Neural crest cell (in vitro differentiated cells): ENCODE measurements at places on chromosomes 12 and 14.

DNA sequence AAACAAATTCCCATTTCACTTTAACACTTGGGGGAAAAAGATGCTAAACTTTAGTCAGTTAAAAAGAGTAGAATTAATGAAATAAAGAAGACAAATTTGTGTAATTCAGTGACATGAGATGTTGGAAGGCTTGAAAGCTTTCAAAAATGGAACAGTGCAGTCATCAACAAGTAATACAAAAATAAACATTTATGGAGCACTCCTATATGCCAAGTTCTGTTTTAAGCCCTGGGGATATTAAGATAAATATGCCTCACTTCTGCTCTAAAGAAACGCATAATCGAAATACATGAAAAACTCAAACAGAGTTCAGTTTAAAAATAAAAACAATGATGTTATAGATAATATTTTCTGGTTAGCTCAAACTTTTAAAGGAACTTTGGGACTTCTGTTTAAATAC, 93.0 kb downstream of the KCNH5 start:
- no peak overlapping the region for H3K27ac ChIP-seq
- DNase-seq: no peak
- H3K27me3 ChIP-seq: no peaks in the 10 kb centered on the region
- H3K4me3 ChIP-seq: no peak overlapping the region
- H3K4me1 ChIP-seq: no peaks in the 10 kb centered on the region
- H3K36me3 ChIP-seq: no peaks in the 10 kb centered on the region

- peaks cover 65% of the 10 kb centered on the region for H3K27me3 ChIP-seq
- peak overlapping the region; percentile 71 for H3K4me3 ChIP-seq
- no peaks in the 10 kb centered on the region for H3K36me3 ChIP-seq
- H3K27ac ChIP-seq: no peak overlapping the region
- DNase-seq: no peak
- peaks cover 19% of the 10 kb centered on the region for H3K4me1 ChIP-seq
Observed at GRCh38 chr12:124296916-124297351, 2.0 kb downstream of the RFLNA start.

DNA sequence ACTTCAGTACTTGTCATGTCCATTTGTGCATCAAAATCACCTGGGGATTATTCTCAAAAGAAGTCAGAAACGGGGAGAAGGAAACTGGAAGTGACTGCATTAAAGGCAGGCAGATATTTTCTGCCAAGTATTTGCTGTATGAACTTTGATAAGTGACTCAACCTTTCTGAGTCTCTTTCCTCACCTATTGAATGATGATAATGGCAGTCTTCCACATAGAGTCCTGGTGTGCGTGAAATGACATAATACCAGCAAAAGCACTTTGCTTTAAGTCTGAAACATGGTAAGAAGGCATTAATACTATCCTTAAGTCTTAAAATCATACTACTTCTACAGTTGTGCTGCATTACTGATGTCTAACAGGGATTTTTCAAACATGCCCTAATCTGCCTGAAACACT, 278.5 kb downstream of the ADAMTS20 start:
- H3K4me1 ChIP-seq: no peaks in the 10 kb centered on the region
- no peak for DNase-seq
- H3K27ac ChIP-seq: no peak overlapping the region
- H3K27me3 ChIP-seq: no peaks in the 10 kb centered on the region

DNA sequence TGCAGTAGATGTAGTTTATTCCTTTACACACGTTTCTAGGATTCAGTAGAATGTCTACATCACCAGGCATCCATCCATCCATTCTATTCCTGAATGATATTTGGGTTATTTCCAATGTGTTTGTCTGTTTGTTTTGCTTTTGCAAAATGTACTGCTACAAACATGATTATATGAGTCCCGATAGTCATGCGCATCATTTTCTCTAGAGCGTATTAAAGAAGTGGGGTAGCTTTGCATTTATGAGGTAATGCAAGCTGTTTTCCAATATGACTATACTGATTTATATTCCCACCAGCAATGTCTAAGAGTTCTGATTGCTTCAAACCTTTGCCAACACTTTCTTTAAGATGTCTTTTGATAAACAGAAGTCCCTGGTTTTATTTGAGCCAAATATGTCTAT, 253.2 kb downstream of the NOVA1 start:
- no peak overlapping the region for H3K27ac ChIP-seq
- DNase-seq: no peak

DNA sequence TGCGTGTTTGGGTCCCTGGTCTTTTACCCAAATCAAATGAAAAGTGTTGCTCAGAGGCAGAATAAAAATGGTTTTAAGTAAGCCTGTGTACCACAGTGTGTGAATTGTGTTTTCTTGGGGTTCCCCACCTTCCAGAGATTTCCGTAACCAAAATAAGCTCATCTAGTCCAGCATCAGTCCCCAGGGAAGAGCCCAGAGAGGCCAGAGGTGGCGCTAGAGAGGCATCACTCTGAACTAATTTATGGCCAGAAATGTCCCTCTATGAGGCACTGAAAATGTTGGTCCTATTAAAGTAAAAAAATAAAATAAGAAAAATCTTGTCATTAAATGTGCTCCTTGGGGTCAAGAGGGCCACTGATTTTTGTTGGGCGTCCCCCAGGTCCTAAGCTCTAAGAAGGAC, 24.9 kb upstream of the PRKAB1 start:
- H3K27ac ChIP-seq: no peak overlapping the region
- H3K4me1 ChIP-seq: no peaks in the 10 kb centered on the region
- peaks cover 31% of the 10 kb centered on the region for H3K27me3 ChIP-seq

- H3K36me3 ChIP-seq: no peaks in the 10 kb centered on the region
- H3K4me1 ChIP-seq: peaks cover 26% of the 10 kb centered on the region
- no peak overlapping the region for H3K4me3 ChIP-seq
- H3K27ac ChIP-seq: no peak overlapping the region
Observed at GRCh38 chr12:6370994-6371754, 4.2 kb downstream of the SCNN1A start.

GRCh38 chr14:105908481-105908911, 382.1 kb downstream of the TMEM121 start:
- no peaks in the 10 kb centered on the region for H3K36me3 ChIP-seq
- DNase-seq: no peak
- H3K4me1 ChIP-seq: no peaks in the 10 kb centered on the region

DNA sequence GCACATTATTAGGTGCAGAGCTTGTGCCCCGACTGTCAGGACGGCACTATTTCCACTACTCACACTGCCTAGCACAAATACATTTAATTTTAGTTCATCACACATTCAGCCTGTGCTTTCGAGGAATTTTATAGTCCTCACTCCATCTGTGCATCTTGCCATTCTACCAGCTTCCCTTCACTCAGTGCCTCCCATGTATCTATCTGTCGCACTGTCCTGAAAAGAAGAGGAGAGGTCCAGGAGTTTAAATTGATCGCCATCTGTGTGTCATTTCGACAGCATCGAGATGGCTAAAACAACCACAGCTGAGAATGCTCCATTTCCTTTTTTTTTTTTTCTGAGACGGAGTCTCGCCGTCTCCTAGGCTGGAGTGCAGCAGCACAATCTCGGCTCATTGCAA, 97.6 kb upstream of the FOXN3 start:
- H3K27ac ChIP-seq: peak overlapping the region; percentile 35
- H3K27me3 ChIP-seq: no peaks in the 10 kb centered on the region
- DNase-seq: no peak
- peaks cover 10% of the 10 kb centered on the region for H3K36me3 ChIP-seq
- H3K4me1 ChIP-seq: no peaks in the 10 kb centered on the region

DNA sequence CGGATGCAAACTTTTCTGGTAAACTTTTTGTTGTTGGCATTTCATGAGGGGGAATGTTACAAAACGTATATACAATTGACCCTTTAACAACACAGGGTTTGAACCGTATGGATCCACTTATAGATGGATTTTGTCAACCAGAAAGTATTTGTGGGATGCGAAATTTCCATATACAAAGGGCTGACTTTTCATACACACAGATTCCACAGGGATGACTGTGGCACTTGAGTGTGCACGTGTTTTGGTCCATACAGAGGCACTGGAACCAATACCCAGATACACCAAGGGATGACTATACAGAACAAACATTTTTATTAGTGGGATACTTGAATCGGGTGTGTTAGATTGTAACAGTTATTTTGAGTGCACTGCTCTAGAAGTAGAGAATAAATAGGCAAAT, 29.8 kb upstream of the CCT2 start:
- peaks cover 13% of the 10 kb centered on the region for H3K4me1 ChIP-seq
- H3K27ac ChIP-seq: no peak overlapping the region
- DNase-seq: no peak
- no peaks in the 10 kb centered on the region for H3K36me3 ChIP-seq

GRCh38 chr14:31560759-31561154, 447 bp upstream of the NUBPL start:
- H3K27me3 ChIP-seq: peaks cover 29% of the 10 kb centered on the region
- peaks cover 26% of the 10 kb centered on the region for H3K4me1 ChIP-seq
- DNase-seq: no peak
- H3K36me3 ChIP-seq: no peaks in the 10 kb centered on the region

GRCh38 chr14:71332476-71332875, 425.2 kb downstream of the PCNX1 start:
- no peak overlapping the region for H3K27ac ChIP-seq
- H3K4me3 ChIP-seq: no peak overlapping the region
- DNase-seq: no peak
- H3K27me3 ChIP-seq: no peaks in the 10 kb centered on the region
- H3K36me3 ChIP-seq: peaks cover 11% of the 10 kb centered on the region

- no peaks in the 10 kb centered on the region for H3K36me3 ChIP-seq
- H3K27ac ChIP-seq: no peak overlapping the region
- H3K4me3 ChIP-seq: no peak overlapping the region
- H3K4me1 ChIP-seq: peaks cover 12% of the 10 kb centered on the region
- no peaks in the 10 kb centered on the region for H3K27me3 ChIP-seq
Observed at GRCh38 chr14:95425369-95426115, 90.9 kb downstream of the SYNE3 start.

DNA sequence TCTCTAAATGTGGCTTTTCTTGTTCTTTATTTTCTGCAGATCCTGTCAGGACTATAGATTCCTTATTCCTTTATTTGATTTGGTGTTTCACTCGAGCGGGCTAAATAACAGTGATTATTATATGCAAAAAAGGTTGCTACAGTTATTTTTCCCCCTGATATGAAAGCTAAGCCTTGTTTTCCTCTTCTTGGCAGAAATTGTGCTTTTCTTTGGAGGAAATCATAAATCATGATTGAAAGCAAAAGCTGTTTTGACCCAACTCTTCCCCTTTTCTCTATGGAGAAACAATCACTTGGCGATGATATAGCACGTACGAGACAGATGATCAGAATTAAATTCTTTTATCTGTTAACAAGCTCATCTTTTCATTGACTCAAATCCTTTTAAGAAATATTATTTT, 31.4 kb downstream of the PPFIBP1 start:
- peak overlapping the region; percentile 98 for H3K27ac ChIP-seq
- H3K36me3 ChIP-seq: peaks cover 2% of the 10 kb centered on the region
- peak overlapping the region; percentile 54 for H3K4me3 ChIP-seq
- DNase-seq: no peak

DNA sequence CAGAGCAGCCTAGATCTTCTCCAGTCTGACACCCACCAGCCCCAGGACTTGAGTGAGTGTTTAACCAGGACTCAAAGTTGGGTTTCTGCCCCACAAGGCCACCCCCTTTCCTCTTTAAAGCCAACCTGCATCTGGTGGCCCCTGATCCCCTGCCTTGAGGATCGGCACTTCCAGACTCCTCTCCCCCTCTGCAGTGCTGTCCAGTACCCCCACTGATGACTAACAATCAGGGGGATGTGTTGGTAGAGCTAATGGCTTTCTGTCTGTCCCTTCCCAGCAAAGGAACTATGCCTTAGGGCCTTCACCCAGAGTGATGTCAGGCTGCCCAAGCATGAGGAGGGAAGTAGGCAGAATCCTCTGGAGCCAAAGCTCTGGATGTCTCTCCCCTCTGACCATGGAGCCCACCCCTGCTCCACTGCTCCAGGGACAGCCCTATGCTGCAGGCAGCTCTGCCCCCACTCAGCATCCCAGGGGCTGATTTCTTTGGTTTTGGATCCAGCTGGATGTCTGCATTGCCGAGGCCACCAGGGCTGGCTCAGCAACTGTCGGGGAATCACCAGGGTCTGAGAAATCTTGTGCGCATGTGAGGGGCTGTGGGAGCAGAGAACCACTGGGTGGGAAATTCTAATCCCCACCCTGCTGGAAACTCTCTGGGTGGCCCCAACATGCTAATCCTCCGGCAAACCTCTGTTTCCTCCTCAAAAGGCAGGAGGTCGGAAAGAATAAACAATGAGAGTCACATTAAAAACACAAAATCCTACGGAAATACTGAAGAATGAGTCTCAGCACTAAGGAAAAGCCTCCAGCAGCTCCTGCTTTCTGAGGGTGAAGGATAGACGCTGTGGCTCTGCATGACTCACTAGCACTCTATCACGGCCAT, 42.9 kb downstream of the DAD1 start:
- no peak for DNase-seq
- no peaks in the 10 kb centered on the region for H3K36me3 ChIP-seq
- H3K4me1 ChIP-seq: peaks cover 22% of the 10 kb centered on the region

GRCh38 chr12:80413462-80413861, 30.6 kb upstream of the PTPRQ start:
- H3K4me1 ChIP-seq: no peaks in the 10 kb centered on the region
- H3K27me3 ChIP-seq: peaks cover 14% of the 10 kb centered on the region
- H3K4me3 ChIP-seq: no peak overlapping the region
- no peak for DNase-seq

GRCh38 chr14:102805371-102805891, 28.2 kb downstream of the TRAF3 start:
- no peaks in the 10 kb centered on the region for H3K27me3 ChIP-seq
- no peak for DNase-seq
- peaks cover 23% of the 10 kb centered on the region for H3K4me1 ChIP-seq
- H3K36me3 ChIP-seq: no peaks in the 10 kb centered on the region
- H3K4me3 ChIP-seq: no peak overlapping the region
- no peak overlapping the region for H3K27ac ChIP-seq

- peaks cover 9% of the 10 kb centered on the region for H3K4me1 ChIP-seq
- peak overlapping the region; percentile 80 for H3K27ac ChIP-seq
- DNase-seq: no peak
- H3K27me3 ChIP-seq: peaks cover 74% of the 10 kb centered on the region
- no peaks in the 10 kb centered on the region for H3K36me3 ChIP-seq
Observed at GRCh38 chr12:113075137-113075683, 18.7 kb downstream of the DTX1 start.

- H3K27ac ChIP-seq: peak overlapping the region; percentile 47
- peaks cover 4% of the 10 kb centered on the region for H3K36me3 ChIP-seq
- no peak overlapping the region for H3K4me3 ChIP-seq
- DNase-seq: no peak
Observed at GRCh38 chr14:102249041-102249440, 55.9 kb downstream of the MOK start.

DNA sequence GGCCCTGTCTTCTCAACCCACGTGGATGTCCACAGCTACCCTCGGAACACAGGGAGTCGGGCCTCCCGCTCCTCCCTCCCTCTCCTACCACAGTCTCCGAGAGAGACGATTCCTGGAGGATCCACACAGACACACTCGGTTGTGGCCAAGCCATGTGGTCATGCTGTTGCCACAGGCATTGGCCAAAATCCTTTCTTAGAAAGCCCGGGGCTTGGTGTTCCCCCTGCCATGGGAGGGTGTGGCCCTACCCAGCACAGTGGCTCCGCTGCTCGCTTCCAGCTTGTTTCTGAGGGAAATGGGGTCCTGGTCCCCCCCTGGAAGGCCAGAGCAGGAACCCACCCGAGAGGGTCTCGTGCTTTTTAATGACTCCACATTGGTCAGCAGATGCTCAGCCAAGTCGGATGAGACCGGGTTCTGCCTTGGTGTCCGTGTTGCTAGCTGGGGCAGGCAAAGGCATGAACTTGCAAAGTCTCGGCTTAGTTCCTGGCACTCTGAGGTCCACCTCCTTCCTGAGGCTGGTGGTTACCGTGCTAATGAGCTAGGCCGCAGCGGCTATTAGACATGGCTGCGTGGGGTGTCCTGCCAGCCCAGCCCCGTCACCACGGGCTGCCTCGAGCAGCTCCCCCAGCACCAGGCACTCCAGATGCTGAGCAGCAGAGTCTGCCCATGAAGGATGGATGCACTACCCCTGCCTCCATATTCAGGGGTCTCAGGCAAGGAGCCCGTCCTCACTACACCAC, 46.8 kb upstream of the MEG3 start:
- H3K36me3 ChIP-seq: no peaks in the 10 kb centered on the region
- H3K27me3 ChIP-seq: no peaks in the 10 kb centered on the region
- H3K4me3 ChIP-seq: no peak overlapping the region
- peaks cover 28% of the 10 kb centered on the region for H3K4me1 ChIP-seq
